ENCODE measurements at places on chromosomes 3 and 15.

DNA sequence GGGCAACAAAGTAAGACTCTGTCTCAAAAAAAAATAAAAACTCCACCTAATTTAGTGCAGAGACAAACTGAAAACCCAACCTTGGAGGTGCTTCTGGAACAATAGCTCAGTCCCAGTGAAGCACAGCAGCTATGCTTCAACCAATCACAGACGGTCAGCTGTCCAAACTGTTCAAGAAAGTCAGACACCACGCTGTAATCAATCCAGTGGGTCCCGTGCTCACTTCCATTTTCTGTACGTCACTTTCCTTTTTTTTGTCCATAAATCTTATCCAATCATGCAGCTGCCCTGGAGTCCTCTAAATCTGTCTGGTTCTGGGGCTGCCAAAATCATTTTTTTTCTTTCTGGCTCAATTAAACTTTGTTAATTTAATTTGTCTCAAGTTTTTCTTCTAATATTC, 93.6 kb upstream of the FAM174B start:
- DNase-seq = no peak

GRCh38 chr15:61687651-61688050, 372.6 kb downstream of the VPS13C start:
- DNase-seq = no peak

DNA sequence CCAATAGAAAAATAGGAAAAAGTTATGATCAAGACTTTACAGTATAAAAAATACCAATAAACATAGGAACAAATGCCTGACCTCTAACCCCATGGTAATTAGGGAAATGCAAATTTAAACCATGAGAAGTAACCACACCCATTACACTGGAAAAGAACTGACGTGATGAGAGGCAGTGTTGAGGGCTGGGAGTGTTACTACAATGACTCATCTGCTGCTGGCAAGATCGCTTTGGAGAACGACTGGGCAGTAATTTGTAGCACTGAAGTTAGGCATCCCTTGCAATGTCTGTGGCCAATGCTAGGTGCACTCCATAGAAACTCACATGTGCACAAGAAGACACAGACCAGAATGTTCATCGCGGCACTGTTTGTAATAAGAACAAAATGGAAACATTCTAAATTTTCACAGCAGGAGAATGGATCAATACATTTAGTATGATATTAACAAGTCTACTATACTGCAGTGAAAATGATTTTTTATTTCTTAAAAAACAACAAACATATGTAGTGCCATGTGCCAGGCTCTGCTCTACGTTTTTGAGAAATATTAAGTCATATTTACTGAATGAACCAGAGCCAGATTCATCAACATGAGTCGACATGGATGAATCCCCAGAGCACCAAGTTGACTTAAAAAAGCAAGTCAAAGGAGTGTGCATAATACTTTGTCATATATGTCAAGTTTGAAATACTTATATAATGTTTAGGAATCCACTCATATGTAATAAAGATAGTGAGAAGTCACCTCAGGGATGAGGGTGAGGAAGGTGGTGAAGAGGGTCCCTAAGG, 37.6 kb upstream of the EPHB3 start:
- DNase-seq = no peak

GRCh38 chr3:61173676-61174075, 77.6 kb downstream of the FHIT start:
- no peak for DNase-seq

Measured in T-cell (primary cell).